Naive thymus-derived CD8-positive, alpha-beta T cell (primary cell): ENCODE measurements at places on chromosomes 4 and X. TPM values are rescaled to one million over a fixed set of nuclear protein-coding genes. Genes with fewer than 3 reads are reported as not detected.

The POU3F4 gene
- total RNA-seq = not detected

The MAPK10 gene
- total RNA-seq = not detected

The HSD17B11 gene
- total RNA-seq = 74.5 TPM

The MAGEB4 gene
- not detected for total RNA-seq

The HS3ST1 gene
- 0.60 TPM for total RNA-seq

- no peak for DNase-seq
- H3K4me1 ChIP-seq = no peaks in the 10 kb centered on the region
- H3K4me3 ChIP-seq = no peak overlapping the region
- no peaks in the 10 kb centered on the region for H3K36me3 ChIP-seq
- H3K27ac ChIP-seq = peak overlapping the region; percentile 62
Observed at GRCh38 chrX:3124031-3124430, 82.8 kb downstream of the ARSF start.

DNA sequence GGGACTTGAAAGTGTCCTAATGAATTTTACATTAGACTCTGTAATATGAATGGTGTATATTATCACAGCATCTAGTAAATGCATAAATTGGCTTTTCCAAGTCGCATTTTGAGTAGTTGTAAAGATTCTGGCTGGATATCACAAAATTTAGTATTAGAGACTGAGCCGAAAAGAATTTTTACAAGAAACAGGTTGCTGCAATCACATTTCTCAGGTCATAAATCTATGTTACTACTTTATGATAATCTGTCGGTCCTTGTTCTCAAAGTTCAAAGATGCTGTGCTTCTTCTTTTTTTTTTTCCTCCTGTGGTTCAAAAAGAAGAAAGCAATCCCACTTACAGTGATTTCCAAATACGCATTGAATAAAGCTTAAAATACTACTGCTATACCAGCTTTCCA, 253.4 kb downstream of the KCNIP4 start:
- no peak for DNase-seq
- H3K4me1 ChIP-seq = no peaks in the 10 kb centered on the region
- H3K27ac ChIP-seq = no peak overlapping the region
- no peaks in the 10 kb centered on the region for H3K36me3 ChIP-seq
- H3K27me3 ChIP-seq = peaks cover 5% of the 10 kb centered on the region

GRCh38 chrX:38304010-38304409, 23.3 kb downstream of the RPGR start:
- H3K36me3 ChIP-seq = no peaks in the 10 kb centered on the region
- no peak for DNase-seq
- no peak overlapping the region for H3K4me3 ChIP-seq
- H3K4me1 ChIP-seq = no peaks in the 10 kb centered on the region
- H3K27me3 ChIP-seq = no peaks in the 10 kb centered on the region

GRCh38 chrX:40121618-40122017, 23.9 kb upstream of the BCOR start:
- no peaks in the 10 kb centered on the region for H3K27me3 ChIP-seq
- no peak overlapping the region for H3K27ac ChIP-seq
- no peak for DNase-seq
- peaks cover 2% of the 10 kb centered on the region for H3K4me1 ChIP-seq
- H3K36me3 ChIP-seq = no peaks in the 10 kb centered on the region
- no peak overlapping the region for H3K4me3 ChIP-seq

DNA sequence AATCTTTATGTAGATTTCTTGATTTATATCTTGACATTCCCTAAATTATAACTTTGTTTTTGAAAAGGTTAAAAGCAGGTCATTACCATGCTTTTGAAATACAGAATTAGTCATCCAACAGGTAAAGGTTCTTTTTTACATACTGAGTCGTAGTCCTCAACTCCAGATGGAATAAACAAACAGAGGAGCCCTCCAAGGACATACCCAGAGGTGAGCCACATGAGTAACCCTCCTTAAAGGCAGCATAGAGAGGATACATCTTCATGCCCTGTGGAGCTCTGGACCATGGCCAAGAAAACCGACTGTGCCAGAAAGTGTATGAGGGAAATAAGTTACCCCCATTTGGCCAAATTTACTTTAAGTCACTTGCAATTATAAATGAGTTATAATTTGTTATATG, 95.3 kb upstream of the MCF2 start:
- no peak for DNase-seq
- H3K36me3 ChIP-seq = peaks cover 62% of the 10 kb centered on the region
- H3K4me3 ChIP-seq = no peak overlapping the region
- peaks cover 6% of the 10 kb centered on the region for H3K4me1 ChIP-seq
- H3K27ac ChIP-seq = no peak overlapping the region

DNA sequence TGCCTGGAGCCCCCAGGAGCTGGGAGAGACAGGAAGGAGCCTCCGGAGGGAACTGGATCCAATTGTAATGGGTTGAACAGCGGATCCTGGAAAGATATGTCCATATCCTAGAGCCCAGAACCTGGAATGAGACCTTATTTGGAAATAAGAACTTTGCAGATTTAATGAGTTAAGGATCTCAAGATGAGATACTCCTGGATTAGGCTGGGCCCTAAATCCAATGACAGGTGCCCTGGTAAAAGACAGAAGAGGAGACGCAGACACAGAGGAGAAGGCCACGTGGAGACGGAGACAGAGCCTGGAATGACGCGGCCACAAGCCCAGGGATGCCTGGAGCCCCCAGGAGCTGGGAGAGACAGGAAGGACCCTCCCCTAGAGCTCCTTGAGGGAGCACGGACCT, 34.1 kb downstream of the P2RY8 start:
- H3K36me3 ChIP-seq = peaks cover 65% of the 10 kb centered on the region
- no peak overlapping the region for H3K4me3 ChIP-seq

DNA sequence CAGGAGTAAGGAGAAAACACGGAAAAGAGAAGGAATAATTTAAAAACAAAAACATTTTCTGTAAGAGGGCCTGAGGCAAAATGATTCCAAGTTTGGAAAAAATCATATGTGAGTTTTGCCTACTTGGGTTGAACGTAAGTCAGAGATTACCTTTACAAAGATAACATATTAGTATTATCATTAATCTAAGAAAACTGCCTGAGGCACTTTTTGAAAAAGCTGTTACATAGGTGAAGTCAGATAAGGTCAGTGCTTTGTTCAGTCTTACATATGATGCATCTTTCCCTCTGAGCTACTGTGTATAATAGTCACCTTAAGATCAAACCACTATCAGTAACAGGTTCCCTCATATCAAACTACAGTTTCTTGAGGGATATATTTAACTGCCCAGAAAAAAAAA, 287.2 kb downstream of the TMA16 start:
- peaks cover 3% of the 10 kb centered on the region for H3K36me3 ChIP-seq
- H3K4me1 ChIP-seq = no peaks in the 10 kb centered on the region
- no peaks in the 10 kb centered on the region for H3K27me3 ChIP-seq
- H3K4me3 ChIP-seq = no peak overlapping the region
- no peak overlapping the region for H3K27ac ChIP-seq

- no peak for DNase-seq
- no peaks in the 10 kb centered on the region for H3K36me3 ChIP-seq
- H3K27ac ChIP-seq = no peak overlapping the region
- H3K4me1 ChIP-seq = no peaks in the 10 kb centered on the region
- H3K4me3 ChIP-seq = no peak overlapping the region
- H3K27me3 ChIP-seq = no peaks in the 10 kb centered on the region
Observed at GRCh38 chr4:64200001-64200555, 209.2 kb downstream of the TECRL start.

DNA sequence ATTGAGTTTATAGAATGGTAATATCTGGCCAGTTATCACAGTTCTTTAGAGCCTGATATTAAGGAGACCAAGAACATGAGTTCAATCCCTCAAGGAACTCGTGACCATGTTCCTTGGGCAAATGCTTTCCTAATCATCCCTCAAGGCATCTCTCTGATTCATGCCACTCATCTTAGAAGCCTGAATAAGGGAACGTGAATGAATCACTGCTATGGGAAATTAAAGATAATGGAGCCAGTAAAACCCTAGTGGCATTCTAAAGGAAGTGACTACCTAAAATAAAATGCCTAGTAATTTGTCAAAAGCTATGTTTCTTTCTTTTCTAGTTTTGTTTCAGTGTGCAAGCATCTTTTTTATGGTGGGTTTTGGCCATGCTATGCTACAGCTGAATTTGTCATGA, 1161.3 kb downstream of the C4orf33 start:
- H3K4me1 ChIP-seq = no peaks in the 10 kb centered on the region
- H3K36me3 ChIP-seq = no peaks in the 10 kb centered on the region
- no peak for DNase-seq
- no peak overlapping the region for H3K27ac ChIP-seq

- H3K36me3 ChIP-seq = peaks cover 92% of the 10 kb centered on the region
- no peaks in the 10 kb centered on the region for H3K27me3 ChIP-seq
- no peak overlapping the region for H3K4me3 ChIP-seq
- H3K4me1 ChIP-seq = no peaks in the 10 kb centered on the region
- DNase-seq = no peak
- no peak overlapping the region for H3K27ac ChIP-seq
Observed at GRCh38 chr4:25402521-25402920, 25.5 kb downstream of the ANAPC4 start.

DNA sequence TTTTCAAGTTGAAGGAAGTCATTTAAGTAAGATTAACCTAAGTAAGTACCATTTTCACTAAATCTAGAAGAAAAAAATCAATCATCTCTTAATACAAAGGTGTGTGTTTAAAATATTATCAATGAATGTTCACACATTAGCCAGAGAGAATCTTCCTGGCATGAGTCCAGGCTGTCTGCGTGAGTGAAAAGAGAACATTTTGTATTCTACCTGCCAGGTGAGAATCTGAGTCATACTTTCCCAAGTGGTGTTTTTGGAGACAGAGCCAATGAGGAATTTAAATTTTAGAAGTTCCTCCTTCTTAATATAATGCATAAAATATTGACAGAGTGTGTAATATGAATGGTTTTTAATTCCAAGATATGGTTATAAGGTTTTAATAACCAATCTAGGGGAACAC, 371.8 kb upstream of the NR3C2 start:
- H3K27me3 ChIP-seq = peaks cover 3% of the 10 kb centered on the region
- peaks cover 14% of the 10 kb centered on the region for H3K36me3 ChIP-seq
- no peak overlapping the region for H3K27ac ChIP-seq
- no peak for DNase-seq
- no peak overlapping the region for H3K4me3 ChIP-seq

GRCh38 chr4:186915816-186916215, 192.2 kb upstream of the FAT1 start:
- no peak overlapping the region for H3K4me3 ChIP-seq
- H3K27ac ChIP-seq = no peak overlapping the region
- DNase-seq = no peak
- no peaks in the 10 kb centered on the region for H3K36me3 ChIP-seq
- H3K4me1 ChIP-seq = no peaks in the 10 kb centered on the region

DNA sequence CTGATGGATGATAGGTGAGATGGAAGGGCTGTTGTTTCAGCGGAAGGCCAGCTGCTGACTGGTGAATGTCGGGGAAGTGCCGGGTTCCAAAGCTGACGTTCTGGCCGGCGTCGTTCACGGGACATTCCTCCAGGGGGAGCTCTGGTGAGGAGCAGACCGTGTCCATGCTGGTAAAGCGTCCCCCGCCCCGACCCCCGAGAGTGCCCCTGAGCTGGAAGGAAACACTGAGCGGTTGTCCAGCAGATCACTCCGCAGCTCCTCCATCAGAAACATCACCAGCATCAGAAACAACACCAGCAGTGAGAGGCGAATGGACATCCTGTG, 18.6 kb upstream of the ADRA2C start:
- H3K4me1 ChIP-seq = no peaks in the 10 kb centered on the region
- no peak overlapping the region for H3K4me3 ChIP-seq
- no peak overlapping the region for H3K27ac ChIP-seq
- no peak for DNase-seq
- peaks cover 24% of the 10 kb centered on the region for H3K27me3 ChIP-seq

DNA sequence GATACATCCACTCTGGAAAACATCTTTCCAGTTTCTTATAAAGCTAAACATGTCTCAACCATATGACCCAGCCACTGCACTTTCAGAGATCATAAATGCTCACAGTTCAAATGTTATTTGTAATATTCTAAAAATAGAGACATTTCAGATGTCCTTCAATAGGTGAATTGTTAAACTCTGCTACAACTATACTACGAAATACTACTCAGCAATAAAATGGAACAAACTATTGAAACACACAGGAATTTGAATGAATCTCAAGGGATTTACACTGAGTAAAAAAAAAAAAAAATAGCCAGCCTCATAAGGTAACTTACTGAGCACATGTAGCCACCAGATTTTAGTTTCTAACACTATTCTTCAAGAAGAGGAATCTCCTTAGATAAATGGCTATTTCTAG, 253.9 kb downstream of the PCDH18 start:
- H3K36me3 ChIP-seq = no peaks in the 10 kb centered on the region
- DNase-seq = no peak
- H3K4me1 ChIP-seq = no peaks in the 10 kb centered on the region

GRCh38 chr4:21476757-21477156, 471.8 kb downstream of the KCNIP4 start:
- H3K4me3 ChIP-seq = no peak overlapping the region
- no peaks in the 10 kb centered on the region for H3K27me3 ChIP-seq
- no peaks in the 10 kb centered on the region for H3K36me3 ChIP-seq
- no peak overlapping the region for H3K27ac ChIP-seq

DNA sequence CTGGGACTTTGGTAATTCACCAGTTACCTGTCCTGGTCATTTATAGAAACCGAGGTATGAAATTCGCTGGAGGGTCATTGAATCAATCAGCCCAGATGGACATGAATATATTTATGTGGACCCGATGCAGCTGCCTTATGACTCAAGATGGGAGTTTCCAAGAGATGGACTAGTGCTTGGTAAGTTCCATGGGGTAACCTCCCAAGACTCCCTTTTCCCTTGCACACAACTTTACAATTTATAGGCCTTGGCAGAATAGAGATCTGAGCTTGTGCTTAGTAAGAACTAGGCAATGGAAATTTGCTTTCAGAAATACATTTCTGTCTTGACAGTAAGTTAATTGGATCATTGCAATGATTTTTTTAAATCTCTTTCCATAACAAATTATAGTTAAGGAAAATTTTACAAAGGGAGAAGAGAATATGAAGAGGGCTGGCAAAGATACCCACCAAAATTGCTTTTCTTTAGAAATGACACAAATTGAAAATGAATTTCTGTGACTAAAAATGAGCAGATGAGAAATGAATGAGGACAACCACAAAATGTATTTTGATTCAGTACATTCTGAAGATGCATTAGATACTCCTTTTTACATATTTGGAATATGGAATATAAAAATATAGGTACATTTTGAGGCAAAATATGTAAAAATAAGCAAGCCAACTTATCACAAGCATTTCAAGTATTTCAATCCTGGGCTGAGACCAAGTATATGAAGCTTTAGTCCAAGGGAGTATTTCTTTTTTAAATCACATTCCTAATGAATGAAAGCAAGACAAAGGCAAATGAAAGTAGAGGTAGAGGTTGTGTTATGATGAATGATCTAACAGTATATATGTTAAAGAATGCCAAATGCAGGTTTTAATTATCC, 45.9 kb downstream of the PDGFRA start:
- no peaks in the 10 kb centered on the region for H3K4me1 ChIP-seq
- DNase-seq = no peak
- peaks cover 11% of the 10 kb centered on the region for H3K27me3 ChIP-seq
- H3K27ac ChIP-seq = no peak overlapping the region
